CD4-positive, alpha-beta T cell treated with Interleukin-17A for 4 hours (primary cell): ENCODE measurements at places on chromosomes 5 and 9.
A peak's percentile ranks its signal among the peaks of the same experiment; 100 is the strongest.

DNA sequence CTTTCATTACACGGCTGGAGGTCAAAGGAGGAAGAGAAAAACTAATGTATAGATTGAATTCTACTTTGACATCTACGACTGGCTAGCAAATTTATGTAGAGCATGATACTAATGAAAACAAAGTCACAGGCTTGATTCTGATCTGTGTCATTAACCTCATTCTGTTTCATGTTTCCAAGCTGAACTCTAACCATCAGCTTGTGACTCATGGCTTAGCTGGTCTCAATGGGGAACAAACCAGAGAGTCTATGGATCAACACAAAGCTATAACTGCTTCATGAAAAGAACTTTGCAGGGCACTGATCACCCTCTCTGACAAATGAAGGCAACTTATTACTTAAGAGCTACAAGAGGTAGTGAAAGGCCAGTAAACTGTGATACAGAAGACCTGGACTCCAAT, 23.6 kb upstream of the PDE4D start:
- no peak for DNase-seq

DNA sequence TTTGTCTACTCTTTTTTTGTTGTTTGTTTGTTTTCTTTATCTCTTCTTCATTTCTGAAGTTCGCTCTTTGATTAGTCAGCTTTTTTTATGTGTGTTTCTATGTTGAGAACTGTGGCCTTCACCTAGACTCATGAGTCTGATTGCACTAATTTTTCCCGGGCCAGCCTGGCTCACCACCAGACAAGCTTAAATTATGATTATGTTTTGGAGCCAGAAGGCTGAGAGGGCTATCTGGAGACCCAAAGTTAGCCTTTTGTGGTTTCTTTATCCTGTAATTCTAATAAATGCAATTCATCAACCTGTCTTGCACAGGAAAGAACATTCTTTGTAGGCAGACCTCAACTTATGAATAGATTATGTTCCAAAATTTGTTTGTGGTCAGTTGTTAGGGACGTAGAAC, 20.8 kb upstream of the ACTBL2 start:
- no peak for DNase-seq

GRCh38 chr5:24645483-24645882, 705 bp upstream of the CDH10 start:
- DNase-seq = no peak

- DNase-seq = no peak
These were observed 57.4 kb downstream of the PSMB7 start for GRCh38 chr9:124357721-124358361.

DNA sequence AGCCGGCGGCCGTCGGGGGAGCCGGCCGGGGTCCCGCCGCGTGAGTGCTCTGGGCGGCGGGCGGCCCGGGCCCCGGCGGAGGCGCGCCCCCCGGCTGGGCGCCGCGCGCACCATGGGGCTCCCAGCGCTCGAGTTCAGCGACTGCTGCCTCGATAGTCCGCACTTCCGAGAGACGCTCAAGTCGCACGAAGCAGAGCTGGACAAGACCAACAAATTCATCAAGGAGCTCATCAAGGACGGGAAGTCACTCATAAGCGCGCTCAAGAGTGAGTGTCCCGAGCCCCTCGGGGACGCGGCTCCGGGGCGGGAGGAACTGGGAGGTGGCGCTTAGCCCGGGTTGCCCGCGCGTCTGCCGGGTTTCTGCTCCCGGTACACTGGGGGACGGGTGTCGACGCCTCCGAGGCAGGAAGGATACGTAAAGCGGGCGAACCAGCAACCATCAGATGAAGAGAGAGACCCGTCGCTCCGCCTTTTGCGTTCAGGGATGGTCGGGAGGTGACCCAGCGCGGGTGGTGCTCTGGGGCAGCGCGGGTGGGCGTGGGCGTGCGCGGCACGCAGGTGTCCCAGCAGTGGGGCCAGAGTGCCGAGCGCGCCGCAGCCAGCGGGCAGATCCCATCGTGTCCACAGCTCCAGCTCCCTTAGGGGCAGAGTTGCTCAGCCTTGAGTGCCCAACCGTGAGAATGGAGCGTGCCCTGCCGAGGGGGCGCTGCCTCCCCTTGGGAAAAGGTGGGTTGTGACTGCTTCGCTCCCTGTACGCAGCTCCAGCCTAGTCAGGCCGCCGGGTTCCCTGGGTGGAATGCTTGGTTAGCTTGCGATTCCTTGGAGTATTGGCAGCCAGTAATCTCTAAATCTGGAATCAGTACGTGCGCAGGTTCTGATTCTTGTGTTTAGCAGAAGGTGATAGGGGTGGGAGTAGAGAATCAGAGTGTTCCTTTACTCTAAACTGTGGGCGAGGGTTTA, 753 bp downstream of the ARHGAP26 start:
- peak; percentile 70 for DNase-seq

DNA sequence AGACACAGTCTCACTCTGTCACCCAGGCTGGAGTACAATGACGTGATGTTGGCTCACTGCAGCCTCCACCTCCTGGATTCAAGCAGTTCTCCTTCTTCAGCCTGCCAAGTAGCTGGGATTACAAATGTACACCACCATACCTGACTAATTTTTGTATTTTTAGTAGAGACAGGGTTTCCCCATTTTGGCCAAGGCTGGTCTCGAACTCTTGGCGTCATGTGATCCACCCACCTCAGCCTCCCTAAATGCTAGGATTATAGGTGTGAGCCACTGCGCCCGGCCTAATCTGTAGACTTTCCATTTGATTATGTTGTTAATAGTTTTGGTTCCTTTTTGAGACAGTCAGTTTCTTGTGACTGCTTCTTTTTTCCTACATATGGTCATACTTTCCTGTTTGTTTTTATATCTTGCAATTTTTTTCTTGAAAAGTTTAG, 31.0 kb downstream of the MTREX start:
- no peak for DNase-seq

DNA sequence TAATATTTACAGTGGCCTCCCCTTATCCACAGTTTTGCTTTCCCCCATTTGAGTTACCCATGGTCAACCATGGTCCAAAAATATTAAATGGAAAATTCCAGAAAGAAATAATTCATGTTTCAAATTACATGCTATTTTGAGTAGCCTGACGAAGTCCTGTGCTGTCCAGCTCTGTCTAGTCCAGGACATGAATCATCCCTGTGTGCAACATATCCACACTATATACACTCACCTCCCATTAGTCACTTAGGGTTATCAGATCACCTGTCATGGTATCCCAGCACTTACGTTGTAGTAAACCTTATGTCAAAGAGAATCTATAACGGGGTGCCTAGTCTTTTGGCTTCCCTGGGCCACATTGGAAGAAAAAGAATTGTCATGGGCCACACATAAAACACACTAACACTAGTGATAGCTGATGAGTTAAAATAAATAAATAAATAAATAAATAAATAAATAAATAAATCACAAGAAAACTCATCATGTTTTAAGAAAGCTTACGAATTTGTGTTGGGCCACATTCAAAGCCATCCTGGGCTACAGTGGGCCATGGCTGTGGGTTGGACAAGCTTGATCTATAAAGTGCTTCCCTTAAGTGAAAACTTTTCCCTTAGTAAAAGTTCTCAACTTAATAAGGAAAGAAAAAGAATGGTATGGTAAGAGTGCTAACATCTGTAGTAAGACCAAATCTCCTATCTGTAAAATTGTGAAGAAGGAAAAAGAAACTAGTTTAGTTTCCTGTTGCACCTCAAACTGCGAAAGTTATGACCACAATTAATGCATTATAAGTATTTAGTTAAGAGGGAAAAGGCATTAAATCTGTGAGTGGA, 15.9 kb upstream of the OMD start:
- no peak for DNase-seq

GRCh38 chr5:151094030-151094851, 13.4 kb upstream of the TNIP1 start:
- DNase-seq = peak; percentile 49

DNA sequence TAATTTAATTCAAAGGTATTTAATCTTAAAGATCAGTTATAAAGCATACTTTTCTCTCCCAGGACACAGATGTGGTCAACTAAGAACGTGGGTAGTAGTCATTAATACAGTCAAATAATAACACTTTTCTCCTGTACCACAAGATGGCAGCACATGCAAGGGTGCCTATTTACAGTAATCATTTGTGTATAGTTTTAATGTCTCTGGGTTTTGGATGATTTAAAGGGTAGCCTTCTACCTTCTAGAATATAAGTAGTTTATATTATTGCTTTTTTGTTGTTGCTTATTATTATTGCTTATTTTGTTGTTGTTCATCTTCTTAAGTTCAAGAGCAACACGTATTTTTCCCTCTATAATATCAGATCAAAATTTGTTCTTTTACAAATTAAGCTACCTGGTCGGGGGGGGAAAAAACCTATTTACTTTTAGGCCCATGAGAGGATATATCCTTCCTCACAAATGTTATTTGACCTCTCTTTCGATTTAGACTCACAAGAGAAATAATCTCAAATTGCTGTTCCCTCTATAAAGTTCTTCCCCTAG, 59.6 kb upstream of the SLC27A6 start:
- DNase-seq = peak; percentile 49

DNA sequence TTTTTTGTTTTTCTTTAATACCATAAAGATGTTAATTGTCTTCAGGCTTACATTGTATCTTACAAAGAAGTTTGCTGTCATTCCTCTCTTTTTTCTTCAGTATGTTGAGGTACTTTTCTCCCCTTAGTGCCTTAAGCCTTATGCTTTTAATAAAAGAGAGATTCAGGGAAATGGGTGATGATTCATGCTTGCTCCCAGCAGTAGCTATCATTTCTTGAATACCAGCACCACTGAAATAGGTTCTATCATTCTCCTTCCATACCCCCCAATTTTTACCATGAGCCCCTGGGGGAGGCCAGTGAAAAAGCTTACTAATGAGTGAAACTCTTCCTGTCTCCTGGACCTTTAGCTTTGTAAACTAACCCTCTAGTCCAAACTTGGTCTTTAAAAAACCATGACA, 165.0 kb downstream of the FBXL7 start:
- DNase-seq = no peak

- DNase-seq = no peak
These were observed 110.4 kb upstream of the FAM174A start for GRCh38 chr5:100424787-100425186.

GRCh38 chr5:122757285-122757684, 17.6 kb upstream of the SNX2 start:
- DNase-seq = no peak

DNA sequence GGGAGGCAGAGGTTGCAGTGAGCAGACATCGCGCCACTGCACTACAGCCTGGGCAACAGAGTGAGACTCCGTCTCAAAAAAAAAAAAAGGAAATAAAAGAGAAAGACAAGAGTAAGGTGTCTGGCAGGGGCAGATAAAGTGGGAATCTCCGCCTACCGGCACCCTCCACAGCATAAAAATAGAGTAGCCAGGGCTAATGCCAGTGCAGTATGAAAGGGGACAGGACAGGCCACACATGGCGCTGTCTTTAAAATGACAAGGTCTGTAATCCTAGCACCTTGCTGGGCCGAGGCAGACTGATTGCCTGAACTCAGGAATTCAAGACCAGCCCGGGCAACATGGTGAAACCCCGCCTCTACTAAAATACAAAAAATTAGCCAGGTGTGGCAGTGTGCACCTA, 7.8 kb downstream of the BICD2 start:
- DNase-seq = no peak
